ENCODE measurements at places on chromosomes 13 and 19.

- no peak for DNase-seq
Observed at GRCh38 chr13:111282425-111282824, 38.0 kb upstream of the TEX29 start.

DNA sequence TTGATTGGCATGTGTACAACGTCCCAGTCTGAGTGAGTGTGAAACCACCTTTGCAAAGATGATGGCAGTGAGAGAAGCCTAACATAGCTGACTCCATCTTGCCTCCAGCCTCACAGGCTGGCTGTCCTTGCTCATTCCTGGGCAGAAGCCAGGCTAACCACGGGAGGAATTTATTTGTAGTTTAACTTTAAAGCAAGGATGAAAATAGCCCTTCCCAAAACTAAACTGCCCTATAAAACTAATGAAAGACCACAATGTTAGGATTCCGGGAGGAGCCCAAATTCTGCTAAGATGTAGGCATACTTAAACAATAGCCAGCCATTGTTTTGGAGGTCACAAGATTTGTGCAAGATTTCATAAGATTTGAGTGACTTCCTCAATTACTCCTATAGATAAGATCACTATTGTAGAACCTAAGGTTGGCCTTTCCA lies 96.6 kb upstream of the LSM14A start:
- DNase-seq, result no peak

- DNase-seq, result peak; percentile 65
Observed at GRCh38 chr13:39684531-39685137, 29.2 kb downstream of the COG6 start.

GRCh38 chr19:391726-392374 lies 17.1 kb downstream of the C2CD4C start:
- DNase-seq, result peak; percentile 31

Measured in osteoblast (primary cell).